ENCODE measurements at places on chromosomes 7 and 10.
A peak's percentile ranks its signal among the peaks of the same experiment; 100 is the strongest.

GRCh38 chr10:96991313-96991841 is 159.3 kb downstream of the LCOR start:
- no peak for DNase-seq

GRCh38 chr7:150453892-150454291 is 3.5 kb downstream of the GIMAP8 start:
- DNase-seq = no peak

GRCh38 chr10:36050763-36051499 is 408.8 kb upstream of the FZD8 start:
- no peak for DNase-seq

GRCh38 chr7:124776153-124776552 is 10.6 kb upstream of the GPR37 start:
- no peak for DNase-seq

DNA sequence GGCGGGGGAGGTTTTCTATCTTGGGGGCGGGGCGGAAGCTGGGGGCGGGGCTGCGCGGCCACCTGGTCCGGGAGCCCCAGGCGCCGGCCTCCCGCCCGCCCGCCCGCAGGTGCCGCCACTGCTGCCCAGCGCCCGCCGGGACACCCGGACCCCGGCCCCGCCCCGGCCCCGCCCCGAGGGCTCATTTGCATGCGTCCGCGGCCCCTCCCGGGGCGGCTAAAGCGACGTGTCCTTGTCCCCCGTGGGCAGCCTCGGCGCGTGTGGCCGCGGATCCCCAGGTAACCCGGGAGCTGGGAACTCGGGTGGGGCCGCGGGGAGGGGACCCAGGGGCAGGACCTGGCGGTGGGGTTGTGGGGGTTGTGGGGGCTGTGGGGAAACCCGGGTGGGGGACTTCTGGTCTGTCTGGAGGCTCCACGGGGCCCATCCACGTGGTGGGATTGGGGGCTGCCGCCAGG is at the start of gene BHLHA15:
Gene BHLHA15, plus strand, starts transcription at position 219 of the 455 bp plus-strand sequence. CDS start 871 bp downstream, outside the sequence.
- peak; percentile 76 for DNase-seq

DNA sequence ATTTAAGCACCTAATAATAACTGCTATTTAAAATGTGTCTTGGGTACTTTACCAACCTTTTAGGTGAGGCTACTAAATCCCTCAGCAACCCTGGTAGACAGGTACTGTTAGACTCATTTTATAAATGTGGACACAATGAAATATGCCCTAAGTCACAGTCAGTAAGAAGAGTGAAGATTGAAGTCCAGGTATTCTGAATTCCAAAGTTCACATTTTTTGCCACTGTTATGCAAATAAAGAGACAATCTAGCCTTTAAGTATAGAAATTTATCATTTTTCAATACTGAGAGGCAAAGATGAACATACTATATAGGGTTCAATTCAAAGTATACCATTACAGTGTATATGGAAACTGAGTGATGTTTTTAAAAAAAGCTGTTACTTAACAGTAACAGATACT is 102.7 kb downstream of the LMBR1 start:
- DNase-seq = no peak

DNA sequence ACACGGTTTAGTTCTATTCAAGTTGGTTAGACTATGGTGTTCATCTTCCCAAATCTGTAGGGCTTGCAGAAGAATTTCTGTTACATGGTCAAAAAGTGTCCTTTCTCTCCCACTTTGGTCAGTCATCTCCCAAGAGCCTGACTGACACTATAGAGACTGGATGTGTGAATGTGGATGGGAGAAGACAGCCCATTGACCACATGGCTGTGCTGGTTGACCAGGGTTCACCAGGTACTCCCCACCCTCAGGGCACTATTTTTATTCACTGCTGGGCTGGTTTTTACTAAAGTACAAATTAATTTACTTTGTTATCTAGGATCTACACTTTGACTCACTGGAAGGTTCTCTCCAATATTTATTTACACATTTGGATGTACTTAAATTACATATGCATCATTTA is 2.3 kb downstream of the ZNF804B start:
- no peak for DNase-seq

GRCh38 chr10:120610791-120611190 is 153.8 kb downstream of the PLPP4 start:
- no peak for DNase-seq

DNA sequence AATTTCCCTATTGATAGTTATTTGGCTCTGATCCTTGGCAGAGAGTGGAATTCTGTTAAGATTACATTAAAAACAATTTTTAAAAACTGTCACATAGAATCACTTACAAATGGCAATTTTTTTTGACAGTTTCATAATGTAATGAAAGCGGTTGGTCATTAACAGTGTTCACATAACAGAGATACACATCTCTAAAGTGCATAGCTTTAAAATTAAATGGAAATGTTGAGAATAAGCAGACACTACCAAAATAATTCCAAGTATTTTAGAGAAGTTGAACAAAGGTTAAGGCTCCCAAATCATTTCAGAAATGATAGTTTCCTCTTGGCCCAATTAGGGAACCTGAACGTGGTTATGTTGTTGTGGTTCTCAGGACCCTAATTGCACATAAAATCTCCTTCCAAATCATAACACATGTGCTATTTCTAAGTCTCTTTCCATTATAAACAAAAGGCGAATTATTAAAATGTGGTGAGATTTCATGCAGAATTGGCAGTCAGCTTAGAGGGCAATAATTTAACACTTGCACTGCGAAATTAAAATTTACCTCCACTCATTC is 528.9 kb upstream of the FZD8 start:
- DNase-seq = no peak

GRCh38 chr10:20627946-20628507 is 269.1 kb downstream of the NEBL start:
- no peak for DNase-seq

GRCh38 chr7:78420001-78420400 is 621.4 kb downstream of the PHTF2 start:
- DNase-seq = no peak

GRCh38 chr10:56068473-56069263 is 292.4 kb downstream of the ZWINT start:
- no peak for DNase-seq

GRCh38 chr7:28121496-28121895 is 59.1 kb downstream of the JAZF1 start:
- no peak for DNase-seq

DNA sequence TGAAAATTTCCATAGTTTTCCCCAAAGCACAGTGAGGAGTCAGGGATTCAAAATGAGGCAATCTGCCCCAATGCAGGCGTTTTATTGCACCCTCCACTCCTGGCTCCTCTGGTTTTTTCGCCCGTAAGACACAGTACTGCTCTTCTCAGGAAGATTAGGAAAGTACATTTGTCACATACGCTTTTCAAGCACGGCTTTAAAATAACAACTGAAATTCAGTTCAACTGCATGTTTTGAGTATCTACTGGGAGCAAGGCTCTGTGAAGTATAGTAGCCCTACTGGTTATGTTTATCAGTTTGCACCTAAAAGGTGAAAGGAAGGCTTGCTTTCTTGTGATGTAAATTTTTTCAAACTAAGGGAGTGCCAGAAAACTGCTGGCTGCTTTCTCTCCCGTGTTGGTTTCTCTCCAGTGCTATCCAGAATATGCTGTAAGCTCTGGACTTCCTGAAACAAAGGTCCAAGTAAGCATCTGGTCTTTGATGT is 1.9 kb upstream of the SGMS1 start:
- no peak for DNase-seq

Measured in right cardiac atrium (tissue), 5 donors.